SJSA1 (cell line): ENCODE measurements at places on chromosomes 16 and 17. TPM values are rescaled to one million over a fixed set of nuclear protein-coding genes. Genes with fewer than 3 reads are reported as not detected.
A peak's percentile ranks its signal among the peaks of the same experiment; 100 is the strongest.

GRCh38 chr16:66250686-66251431 is 115.6 kb upstream of the CDH5 start:
- DNase-seq, result peak; percentile 85

DNA sequence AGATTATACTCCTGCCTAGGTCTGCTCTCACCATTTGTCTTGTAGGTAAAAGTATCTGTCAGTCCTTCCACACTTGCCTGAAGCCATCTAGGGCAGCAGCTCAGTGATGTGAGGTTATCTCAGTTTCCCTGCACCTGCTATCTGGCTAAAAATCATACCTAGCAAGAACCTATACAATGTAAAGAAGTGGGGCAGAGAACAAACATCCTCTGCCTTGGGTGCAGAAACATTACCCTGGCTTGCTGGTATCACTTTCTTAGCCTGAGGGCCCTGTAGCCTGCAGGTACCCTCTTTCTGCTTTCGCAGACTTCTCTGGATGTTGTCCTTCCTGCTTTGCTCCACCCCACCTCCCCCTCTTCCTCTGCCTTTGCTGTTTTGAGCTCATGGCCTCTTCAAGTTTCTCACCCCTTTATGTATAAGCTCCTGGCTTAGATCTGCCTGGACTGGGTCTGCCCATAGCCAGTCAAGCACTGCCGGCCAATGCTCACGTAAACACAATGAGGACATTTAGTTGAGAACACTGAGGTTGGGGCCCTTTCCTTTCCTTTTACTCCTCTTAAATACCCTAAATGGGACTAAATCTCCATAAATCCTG is 8.7 kb upstream of the SDK2 start:
- DNase-seq, result no peak

Gene KRTAP4-6
- total RNA-seq, result not detected in 2 replicates

DNA sequence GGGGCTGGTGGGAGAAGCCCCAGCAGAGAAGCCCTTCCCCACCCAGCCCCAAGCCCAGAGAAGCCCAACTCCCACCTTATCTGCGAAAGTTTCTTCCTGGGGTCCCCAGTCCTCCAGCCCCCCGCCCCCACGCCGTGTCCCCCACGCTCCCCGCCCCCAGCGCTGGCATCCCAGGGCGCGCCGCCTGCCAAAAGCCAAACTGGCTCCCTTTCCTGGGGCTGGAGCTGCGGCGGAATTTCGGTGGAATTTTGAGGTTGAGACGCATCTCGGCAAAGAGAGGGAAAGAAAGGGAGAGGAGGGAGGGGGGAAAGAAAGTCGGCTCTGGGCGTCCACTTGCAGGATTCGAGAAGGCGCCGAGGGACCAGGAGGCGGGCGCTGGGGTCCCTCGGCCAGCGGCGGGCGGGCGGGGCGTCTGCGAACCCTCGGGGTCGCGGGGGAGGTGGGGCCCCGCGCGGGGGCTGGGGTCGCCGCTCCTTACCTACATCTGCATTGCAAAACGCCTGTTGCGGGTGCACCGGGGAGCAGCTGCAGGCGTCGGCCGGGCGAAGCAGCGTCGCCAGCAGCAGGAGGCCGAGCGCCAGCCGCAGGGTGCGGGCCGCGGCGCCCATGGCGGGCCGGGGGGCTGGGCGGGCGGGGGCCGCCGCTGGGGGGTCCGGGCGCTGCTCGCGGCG is 571 bp downstream of the TIMP2 start:
- peak; percentile 69 for DNase-seq

Gene PLCD3
- 17.5 and 92.5 TPM in 2 replicates for total RNA-seq

- DNase-seq, result peak; percentile 53
Observed at GRCh38 chr16:46673320-46674013, 15.5 kb downstream of the VPS35 start.

- DNase-seq, result peak; percentile 57
Observed at GRCh38 chr16:65002265-65002664, 119.6 kb downstream of the CDH11 start.

DNA sequence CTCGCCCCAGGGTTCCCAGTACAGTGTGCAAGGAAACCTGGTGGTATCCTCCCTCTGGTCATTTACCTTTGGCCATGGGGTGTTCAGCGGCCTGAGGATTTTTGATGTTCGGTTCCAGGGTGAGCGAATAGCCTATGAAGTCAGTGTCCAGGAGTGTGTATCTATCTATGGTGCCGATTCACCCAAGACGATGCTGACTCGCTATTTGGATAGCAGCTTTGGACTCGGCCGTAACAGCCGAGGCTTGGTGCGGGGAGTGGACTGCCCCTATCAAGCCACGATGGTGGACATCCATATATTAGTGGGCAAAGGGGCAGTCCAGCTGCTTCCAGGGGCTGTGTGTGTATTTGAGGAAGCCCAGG is 1.2 kb downstream of the AOC2 start:
- DNase-seq, result no peak

- no peak for DNase-seq
Observed at GRCh38 chr17:45316434-45317110, at the start of gene MAP3K14. Gene MAP3K14, minus strand, starts transcription at chr17:45317020. Its CDS starts 26,275 bp downstream, at chr17:45290745.

DNA sequence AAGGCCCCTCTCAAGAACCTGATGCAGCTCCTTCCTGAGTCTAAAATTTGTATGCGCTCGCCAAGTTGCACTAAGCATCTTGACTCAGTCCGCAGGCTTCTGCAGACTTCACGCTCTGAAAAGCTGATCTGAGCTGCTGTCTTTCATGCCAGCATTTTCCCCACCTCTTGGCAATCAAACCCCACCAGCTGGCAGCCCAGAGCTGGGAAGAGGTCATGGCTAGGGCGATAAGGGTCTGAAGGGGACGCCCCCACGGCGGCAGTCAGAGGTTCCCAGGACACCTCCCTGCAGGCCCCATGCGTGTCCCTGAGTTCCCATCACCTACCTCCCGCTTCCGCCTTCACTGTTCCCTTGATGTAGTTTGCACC is 5.1 kb upstream of the UNC13D start:
- DNase-seq, result peak; percentile 42

DNA sequence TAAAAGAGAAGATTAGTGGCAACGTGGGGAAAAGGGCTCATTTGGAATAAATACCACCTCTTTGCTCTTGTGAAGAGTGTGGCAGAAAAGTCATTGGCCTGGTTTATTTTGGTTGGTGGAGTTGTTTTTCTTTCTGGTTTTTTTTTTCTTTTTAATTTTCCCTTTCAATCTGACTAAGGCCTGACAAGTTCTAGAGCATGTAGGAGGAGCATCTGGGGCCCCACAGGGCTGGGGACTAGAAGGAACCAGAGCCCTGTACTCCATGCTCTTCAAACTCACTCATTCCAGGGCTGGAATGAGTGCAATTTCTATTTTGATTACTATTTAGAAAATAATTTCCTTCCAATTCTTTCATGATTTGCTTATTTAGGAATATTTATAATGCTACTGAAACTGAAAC is 13.3 kb downstream of the IRX5 start:
- peak; percentile 6 for DNase-seq

- no peak for DNase-seq
Observed at GRCh38 chr16:61050547-61050946, 985.7 kb downstream of the CDH8 start.

Gene TMEM204
- total RNA-seq, result 0.29 and 0.91 TPM in 2 replicates

Gene RTN4RL1
- total RNA-seq, result not detected in 2 replicates

Gene SCGB1C2
- not detected in 2 replicates for total RNA-seq

Gene SLC9A5
- total RNA-seq, result 1.2 and 1.6 TPM in 2 replicates

Gene TPSAB1
- total RNA-seq, result not detected in 2 replicates

Gene ACE
- 0.13 TPM in 1 of 2 replicates, not detected in the other for total RNA-seq

- no peak for DNase-seq
Observed at GRCh38 chr16:72635104-72635503, 412.8 kb downstream of the ZFHX3 start.

Gene KRT12
- total RNA-seq, result not detected in 2 replicates

GRCh38 chr17:30256756-30257506 is 21.4 kb upstream of the SLC6A4 start:
- no peak for DNase-seq

GRCh38 chr17:82217530-82218204 is 5.0 kb upstream of the CCDC57 start:
- peak; percentile 100 for DNase-seq

- no peak for DNase-seq
Observed at GRCh38 chr17:33073416-33073815, 81.8 kb downstream of the SPACA3 start.

GRCh38 chr16:25523183-25523582 is 168.6 kb upstream of the HS3ST4 start:
- no peak for DNase-seq

DNA sequence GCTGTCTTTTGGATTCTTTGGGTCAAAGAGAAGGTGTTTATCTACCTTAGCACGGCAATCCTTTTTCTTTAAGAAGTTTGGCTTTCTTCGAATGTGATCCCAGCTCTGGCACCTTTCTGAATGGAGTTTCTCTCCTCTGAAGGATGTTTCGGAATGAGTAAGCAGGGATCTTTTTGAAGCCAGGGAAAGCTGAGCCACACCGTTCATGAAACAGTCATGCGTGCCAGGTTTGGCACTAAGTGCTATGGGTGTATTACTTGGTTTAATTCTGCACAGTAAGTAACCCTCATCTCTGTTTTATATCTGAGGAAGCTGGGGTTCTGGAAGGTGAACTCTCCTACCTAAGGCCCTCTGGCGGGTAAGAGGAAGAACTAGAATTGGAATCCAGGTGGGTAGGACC is 234.5 kb downstream of the NTN1 start:
- no peak for DNase-seq

DNA sequence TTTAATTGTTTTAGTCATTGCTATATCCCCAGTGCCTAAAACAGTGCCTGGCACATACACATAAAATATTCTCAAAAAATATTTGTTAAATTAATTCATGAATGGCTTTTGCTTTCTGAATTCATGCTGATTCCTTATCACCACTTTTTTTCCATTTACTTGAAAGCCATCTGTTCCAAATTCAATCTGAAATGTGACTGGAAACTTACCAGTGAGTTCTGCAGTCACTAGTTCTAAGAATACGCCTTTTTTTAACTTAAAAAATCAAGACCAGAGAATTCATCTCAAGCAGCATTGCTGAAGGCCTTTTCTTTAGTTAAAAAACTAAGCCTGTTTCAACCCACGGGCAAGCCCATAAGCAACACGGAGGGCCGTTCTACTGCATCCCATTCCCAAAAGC is 114.0 kb upstream of the ERCC4 start:
- DNase-seq, result no peak

- no peak for DNase-seq
Observed at GRCh38 chr16:74871608-74872007, 97.0 kb upstream of the FA2H start.

Gene KRTAP1-5
- 0.45 and 2.5 TPM in 2 replicates for total RNA-seq

Gene FBXO39
- 0.87 TPM in 1 of 2 replicates, not detected in the other for total RNA-seq

- peak; percentile 71 for DNase-seq
Observed at GRCh38 chr16:11621920-11622651, 35.4 kb upstream of the LITAF start.

DNA sequence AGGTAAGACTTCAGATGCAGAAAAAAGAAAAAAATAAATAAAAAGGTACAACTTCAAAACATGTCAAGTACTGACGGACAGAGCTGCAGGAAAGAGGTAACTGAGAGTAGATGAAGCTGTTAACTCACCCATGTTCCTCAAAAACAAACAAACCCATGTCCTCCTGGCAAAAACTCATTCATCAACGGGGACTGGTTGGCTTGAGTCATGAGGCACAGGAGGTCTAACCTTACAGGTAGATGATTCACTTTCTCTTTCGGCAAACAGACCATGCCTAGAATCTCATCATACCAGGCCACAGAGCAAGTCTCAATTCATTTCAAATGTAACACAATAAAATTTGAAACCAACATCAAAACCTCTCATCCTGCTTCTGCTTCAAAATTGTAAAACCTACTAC is 12.3 kb upstream of the FASN start:
- DNase-seq, result no peak

- DNase-seq, result peak; percentile 59
Observed at GRCh38 chr16:73048292-73049080, 558 bp upstream of the ZFHX3 start.

- no peak for DNase-seq
Observed at GRCh38 chr16:20878682-20879147, 21.4 kb downstream of the DCUN1D3 start.

Gene EPX
- not detected in 2 replicates for total RNA-seq

Gene CFAP97D1
- not detected in 2 replicates for total RNA-seq

Gene MAP2K3
- 14.7 and 21.1 TPM in 2 replicates for total RNA-seq
